ENCODE measurements at places on chromosomes 16 and 17. TPM values are rescaled to one million over a fixed set of nuclear protein-coding genes. Genes with fewer than 3 reads are reported as not detected.

CSH2 gene
- total RNA-seq: not detected

DNA sequence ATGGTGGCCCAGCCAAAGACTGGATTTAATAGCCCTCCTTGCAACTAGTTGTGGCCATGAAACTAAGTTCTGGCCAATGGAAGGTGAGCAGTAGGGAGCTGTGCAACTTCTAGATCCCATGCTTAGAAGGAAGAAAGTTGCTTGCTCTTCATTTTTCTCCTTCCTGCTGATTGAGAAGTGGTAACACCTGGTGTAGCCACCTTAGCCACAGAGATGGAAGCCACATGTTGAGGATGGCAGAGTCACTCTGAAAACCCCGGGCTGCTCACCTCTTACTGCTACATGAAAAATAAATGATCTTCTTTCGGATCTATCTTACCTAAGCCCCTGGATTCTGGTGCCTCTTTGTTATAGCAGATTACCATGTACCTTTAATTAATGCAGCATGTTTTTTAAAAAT, 10.3 kb upstream of the ATP5MC1 start:
- DNase-seq: no peak

DNA sequence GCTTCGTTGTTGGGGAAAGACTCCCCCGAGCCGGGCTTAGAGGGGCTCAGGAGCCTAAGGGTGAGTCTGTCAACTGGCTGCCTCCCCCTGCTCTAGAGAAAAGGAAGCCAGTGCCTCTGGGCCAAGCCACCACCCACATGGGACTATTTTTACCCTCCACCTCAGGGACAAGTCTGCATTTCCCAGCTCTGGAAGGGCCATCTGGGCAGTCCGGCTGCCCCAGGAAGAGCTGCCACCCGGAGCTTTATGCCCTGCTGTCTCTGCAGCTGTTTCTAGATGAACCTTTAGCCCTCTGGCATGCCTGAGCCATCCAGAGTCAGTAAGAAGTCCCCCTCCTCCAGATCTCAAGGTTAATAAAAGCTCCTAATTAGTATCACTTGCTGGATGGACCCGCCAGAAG, 5.3 kb upstream of the RPRML start:
- no peak for DNase-seq

GRCh38 chr16:5379954-5380353, 282.4 kb upstream of the EEF2KMT start:
- DNase-seq: no peak

GRCh38 chr17:46738544-46738943, 79.9 kb downstream of the WNT3 start:
- no peak for DNase-seq

GRCh38 chr17:8872036-8872704, 4.7 kb upstream of the PIK3R6 start:
- DNase-seq: no peak

GRCh38 chr17:45370949-45371413, 54.2 kb upstream of the MAP3K14 start:
- peak; percentile 32 for DNase-seq

All from vagina (tissue), 2 donors.